MCF 10A (cell line): ENCODE measurements at places on chromosomes 2 and 18.
A peak's percentile ranks its signal among the peaks of the same experiment; 100 is the strongest.

DNA sequence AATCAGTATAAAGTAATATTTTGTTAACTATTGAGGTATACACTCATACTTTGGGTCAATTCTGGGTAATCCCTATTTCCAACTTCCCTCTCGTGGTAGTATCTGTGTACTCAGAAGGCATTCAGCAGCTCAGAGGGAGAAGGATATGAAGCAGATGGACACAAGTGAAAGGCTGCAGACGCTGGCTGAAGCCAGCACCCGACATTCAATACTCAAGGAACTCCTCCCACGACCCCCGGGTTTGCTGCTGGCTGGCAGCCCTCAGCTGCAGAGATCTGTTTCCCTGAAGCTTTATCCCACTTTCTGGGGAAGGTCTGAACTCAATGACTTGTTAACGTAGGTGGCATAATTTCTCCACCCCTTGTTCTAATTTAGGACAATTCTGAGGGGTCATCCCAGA lies 847.3 kb upstream of the SOX11 start:
- H3K4me1 ChIP-seq = peaks cover 11% of the 10 kb centered on the region
- H3K27me3 ChIP-seq = peaks cover 11% of the 10 kb centered on the region
- no peaks in the 10 kb centered on the region for H3K36me3 ChIP-seq
- DNase-seq = no peak
- H3K4me3 ChIP-seq = no peak overlapping the region

DNA sequence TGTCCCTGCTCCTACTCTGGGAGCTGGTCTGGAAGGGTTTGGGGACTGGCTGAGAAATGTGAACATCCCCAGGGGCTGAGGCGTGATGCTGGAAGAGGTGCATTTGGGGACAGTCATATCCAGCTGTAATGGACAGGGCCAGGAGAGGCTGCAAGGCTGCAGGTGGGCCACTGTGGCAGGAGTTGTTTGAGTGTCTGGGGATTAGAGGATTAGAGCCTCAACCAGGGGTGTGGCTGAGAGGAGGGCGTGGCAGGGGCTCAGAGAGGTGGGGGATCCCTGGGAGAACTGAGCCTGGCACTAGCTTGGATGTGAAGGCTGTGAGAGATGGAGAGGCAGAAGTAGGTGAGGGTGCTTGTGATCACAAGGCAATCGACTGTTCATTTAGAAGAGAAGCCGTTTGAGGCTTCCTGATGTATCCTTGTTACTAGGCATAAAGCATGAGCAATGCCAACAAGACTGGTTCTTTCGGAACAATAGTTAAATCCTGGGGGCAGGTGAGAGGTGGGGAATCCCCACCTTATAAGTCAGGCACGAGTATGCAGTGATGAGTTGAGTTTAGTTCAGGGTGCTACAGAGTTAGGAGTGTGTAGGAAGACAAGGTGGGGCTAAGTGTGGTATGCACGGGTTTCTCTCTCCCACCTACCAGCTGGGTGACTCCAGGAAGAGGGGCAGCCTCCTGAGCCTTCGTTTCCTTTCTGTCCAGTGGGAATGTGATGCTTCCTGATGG lies 31.9 kb downstream of the SH3RF3 start:
- H3K36me3 ChIP-seq = peaks cover 4% of the 10 kb centered on the region
- no peak for DNase-seq
- no peak overlapping the region for H3K4me3 ChIP-seq
- H3K4me1 ChIP-seq = peaks cover 24% of the 10 kb centered on the region

DNA sequence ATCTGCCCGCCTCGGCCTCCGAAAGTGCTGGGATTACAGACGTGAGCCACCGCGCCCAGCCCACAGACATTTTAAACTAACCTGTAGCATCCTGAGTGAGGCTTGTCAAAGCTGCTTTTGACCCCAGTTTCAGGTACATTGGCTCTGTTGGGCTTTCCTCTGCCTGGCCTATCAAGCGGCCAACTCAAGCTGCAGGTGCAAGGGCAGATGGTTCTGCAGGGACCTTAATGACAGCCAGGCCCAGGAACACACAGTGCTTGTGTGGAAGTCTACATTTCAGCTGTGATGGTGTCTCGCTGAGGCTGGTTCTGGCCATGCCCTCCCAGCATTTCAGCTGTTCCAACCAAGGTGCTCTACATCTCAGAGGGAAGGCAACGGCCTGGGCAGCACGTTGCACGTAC lies 18.4 kb downstream of the INPP4A start:
- H3K27ac ChIP-seq = no peak overlapping the region
- peaks cover 17% of the 10 kb centered on the region for H3K4me1 ChIP-seq
- H3K4me3 ChIP-seq = no peak overlapping the region
- H3K36me3 ChIP-seq = no peaks in the 10 kb centered on the region
- no peak for DNase-seq

DNA sequence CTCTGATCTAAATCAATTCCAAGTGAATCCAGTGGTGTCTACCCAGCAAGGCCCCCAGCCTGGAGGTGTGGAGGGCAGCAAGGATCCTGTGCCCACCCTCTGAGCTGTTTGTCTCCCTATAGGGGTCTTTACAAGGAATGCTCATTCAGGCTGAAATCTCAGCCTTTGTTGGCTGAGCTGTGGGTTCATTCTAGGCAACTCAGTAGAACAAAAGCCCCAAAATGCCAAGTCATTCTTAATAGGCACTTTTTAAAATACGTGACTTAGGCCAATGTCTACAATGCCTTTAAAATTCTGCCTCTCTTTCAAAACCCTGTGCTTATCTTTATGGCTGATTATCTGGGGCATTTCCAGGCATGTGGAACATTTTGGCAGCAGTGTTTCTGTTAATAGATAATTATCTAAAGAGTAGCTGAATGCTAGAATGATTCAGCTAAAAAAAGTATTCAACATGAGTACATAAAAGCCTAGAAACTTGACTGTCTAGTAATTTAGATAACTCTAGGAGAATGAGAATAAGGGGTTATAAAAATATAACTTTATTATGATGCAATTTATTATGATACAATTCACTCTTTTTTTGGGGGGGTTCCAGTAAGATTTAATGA lies 7.4 kb downstream of the UGT1A6 start:
- H3K36me3 ChIP-seq = no peaks in the 10 kb centered on the region
- H3K4me3 ChIP-seq = no peak overlapping the region
- no peaks in the 10 kb centered on the region for H3K27me3 ChIP-seq
- H3K27ac ChIP-seq = peak overlapping the region; percentile 63
- H3K4me1 ChIP-seq = no peaks in the 10 kb centered on the region
- no peak for DNase-seq

GRCh38 chr2:163656622-163657280 lies 79.1 kb downstream of the FIGN start:
- peaks cover 13% of the 10 kb centered on the region for H3K36me3 ChIP-seq
- DNase-seq = no peak
- no peaks in the 10 kb centered on the region for H3K27me3 ChIP-seq

DNA sequence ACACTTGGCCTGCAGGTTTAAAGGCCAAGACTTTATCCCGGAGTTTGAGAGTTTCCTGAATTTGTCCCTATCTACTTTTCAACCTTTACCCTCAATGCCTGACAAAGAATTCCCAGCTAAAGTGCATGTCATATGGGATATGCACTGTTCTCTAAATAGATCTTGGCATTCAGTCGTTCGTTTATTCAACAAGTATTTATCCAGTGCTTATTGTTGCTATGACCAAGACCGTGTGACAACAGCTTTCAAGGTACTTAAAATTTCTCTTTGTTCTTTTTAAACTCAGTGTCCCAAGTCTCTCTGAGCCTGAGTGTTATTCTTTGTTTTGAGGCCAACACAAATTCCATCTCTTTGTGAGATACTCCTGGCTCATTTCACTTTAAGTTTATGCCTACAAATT lies 133.4 kb downstream of the RGPD3 start:
- H3K27ac ChIP-seq = no peak overlapping the region
- no peaks in the 10 kb centered on the region for H3K27me3 ChIP-seq
- H3K36me3 ChIP-seq = no peaks in the 10 kb centered on the region
- no peaks in the 10 kb centered on the region for H3K4me1 ChIP-seq
- DNase-seq = no peak

DNA sequence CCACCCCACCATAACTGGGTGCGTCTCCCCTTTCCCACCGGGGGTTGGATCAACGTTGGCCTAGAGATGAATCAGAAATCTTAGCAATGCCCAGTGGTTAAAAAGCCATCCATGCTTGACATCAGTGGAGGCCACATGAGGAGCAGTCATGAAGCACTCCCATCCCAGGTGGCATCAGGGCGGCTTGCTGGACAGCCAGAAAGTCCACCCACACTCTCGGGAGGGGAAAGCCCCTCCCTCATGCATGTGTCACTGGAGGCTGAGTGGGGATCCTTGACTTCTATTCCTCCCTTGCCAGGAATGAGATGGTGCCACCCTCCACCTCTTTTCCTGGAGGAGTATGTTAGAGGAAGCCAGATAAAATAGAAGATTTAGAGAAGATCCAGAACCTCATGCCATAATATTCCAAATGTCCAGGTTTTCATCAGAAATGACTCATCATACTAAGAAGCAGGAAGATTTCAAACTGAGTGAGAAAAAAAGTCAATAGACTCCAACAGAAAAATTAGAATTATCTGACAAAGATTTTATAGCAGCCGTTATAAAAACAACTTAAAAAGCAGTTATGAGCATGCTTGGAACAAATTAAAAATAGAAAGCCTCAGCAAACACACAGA lies 507.1 kb upstream of the ID2 start:
- H3K4me1 ChIP-seq = no peaks in the 10 kb centered on the region
- H3K27ac ChIP-seq = no peak overlapping the region
- H3K36me3 ChIP-seq = no peaks in the 10 kb centered on the region
- H3K4me3 ChIP-seq = no peak overlapping the region

DNA sequence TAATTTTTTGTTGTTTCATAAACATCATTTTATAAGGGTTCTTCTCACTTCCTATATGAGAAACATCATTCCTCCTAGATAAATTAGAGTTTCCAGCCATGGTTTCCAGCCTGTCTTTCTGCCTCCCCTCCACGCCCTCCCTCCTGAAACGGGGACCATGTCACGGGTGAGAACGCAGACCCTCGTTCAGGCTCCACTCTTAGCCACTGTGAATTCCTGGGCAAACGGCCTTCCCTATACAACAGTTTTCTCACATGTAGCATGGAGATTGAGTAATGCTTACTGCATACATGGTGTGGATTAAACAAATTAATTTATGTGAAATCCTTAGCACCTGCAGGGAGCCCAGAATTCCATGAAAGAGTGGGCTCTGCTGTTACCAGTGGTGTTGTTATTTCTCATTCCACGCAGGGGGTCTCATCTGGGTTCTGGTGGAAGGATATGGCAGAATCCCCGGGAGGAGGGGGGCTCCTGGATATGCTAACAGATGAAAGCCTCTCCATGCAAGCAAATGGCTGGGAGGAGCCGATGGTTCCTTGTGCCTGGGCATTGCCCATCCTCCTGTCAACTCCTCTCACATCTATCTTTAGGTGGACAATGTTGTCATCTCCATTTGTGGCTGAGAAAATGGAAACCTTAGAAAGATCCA lies 54.0 kb upstream of the TWIST2 start:
- H3K4me1 ChIP-seq = no peaks in the 10 kb centered on the region
- no peak overlapping the region for H3K4me3 ChIP-seq
- H3K27ac ChIP-seq = no peak overlapping the region
- DNase-seq = no peak

DNA sequence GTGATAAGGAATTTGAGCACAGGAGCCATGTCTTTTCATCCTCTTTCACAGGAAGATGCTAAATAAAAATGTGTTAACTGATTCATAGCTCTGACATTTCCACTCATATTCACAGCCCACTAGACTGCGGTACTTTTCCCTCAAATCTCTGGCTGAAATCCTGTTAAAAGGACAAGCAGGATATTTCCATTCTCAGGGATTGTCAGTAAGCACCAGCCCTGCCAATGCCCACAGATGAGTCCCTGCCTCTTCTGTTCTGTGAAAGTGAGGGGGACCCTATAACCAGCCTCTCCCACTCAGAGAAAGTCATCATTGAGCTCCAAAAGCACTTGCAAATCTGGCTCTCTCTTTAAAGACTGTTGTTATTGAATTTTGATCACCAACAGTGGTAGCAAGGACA lies 440.5 kb downstream of the SETBP1 start:
- H3K4me1 ChIP-seq = peaks cover 6% of the 10 kb centered on the region
- no peak overlapping the region for H3K4me3 ChIP-seq
- no peaks in the 10 kb centered on the region for H3K36me3 ChIP-seq
- peaks cover 19% of the 10 kb centered on the region for H3K27me3 ChIP-seq

GRCh38 chr2:110834134-110834827 lies 101.9 kb downstream of the ACOXL start:
- H3K27ac ChIP-seq = no peak overlapping the region
- no peaks in the 10 kb centered on the region for H3K4me1 ChIP-seq
- DNase-seq = no peak
- peaks cover 29% of the 10 kb centered on the region for H3K27me3 ChIP-seq
- H3K36me3 ChIP-seq = no peaks in the 10 kb centered on the region

DNA sequence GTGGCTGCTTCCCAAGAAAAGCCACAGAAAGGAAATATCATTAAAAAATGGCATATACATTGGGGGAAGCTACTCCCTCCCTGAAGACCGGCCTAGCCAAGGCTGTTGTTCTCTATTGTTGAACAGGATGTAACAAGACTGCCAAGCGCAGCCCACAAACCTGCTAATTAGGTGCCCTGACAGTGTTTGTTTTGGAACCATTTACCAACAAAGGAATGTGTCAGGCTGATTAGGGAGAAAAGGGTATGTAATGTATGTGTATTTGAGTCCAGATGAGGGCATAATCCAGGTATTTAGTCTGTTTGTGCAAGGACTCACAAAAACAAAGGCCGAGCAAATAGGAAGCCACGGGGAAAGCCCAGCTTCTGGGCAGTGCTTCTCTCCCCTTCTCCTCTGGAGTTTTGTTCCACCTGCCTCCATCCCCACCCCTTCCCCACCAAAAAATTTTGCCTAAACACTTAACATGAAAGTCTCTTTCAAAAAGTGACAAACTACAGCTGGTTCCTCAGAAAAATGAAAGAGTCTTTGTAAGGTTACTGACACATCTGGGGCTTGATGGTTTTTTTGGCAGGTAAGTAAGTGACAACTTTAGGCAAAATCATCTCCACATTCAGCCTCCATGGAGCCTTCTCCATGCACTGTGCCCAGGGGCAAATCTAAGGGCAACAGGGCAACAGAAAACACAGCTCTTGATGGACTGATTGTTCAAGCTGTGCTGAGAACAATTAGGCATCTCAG lies 78.3 kb upstream of the FZD5 start:
- DNase-seq = peak; percentile 93
- H3K27ac ChIP-seq = peak overlapping the region; percentile 89
- H3K4me1 ChIP-seq = peaks cover 16% of the 10 kb centered on the region
- peaks cover 7% of the 10 kb centered on the region for H3K36me3 ChIP-seq

GRCh38 chr2:212931271-212931670 lies 220.1 kb downstream of the IKZF2 start:
- H3K36me3 ChIP-seq = peaks cover 7% of the 10 kb centered on the region
- no peak overlapping the region for H3K27ac ChIP-seq
- H3K4me1 ChIP-seq = peaks cover 8% of the 10 kb centered on the region
- no peak overlapping the region for H3K4me3 ChIP-seq
- no peak for DNase-seq

DNA sequence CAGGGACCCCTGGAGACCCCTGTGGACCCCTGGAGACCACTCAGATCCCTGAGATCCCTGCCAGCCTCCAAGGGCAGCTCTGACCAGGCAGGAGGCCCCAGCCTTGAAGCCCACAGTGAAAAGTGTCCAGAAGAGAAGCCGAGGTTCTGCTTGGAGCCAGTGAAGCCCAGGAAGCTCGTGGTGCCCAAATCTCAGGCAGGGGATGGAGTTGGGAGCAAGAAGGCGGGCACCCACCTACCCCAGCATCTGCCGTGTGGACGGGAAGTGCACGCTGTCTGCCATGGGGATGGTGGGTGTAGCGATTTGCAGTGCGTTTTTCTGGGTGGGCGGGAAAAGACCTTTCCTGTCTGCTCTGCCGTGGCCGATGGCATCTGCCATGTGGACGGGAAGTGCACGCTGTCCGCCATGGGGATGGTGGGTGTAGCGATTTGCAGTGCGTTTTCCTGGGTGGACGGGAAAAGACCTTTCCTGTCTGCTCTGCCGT lies 120.6 kb upstream of the CTDP1 start:
- H3K27me3 ChIP-seq = no peaks in the 10 kb centered on the region
- H3K4me3 ChIP-seq = no peak overlapping the region
- DNase-seq = no peak
- H3K36me3 ChIP-seq = no peaks in the 10 kb centered on the region
